ENCODE measurements at places on chromosomes 5 and 9.
A peak's percentile ranks its signal among the peaks of the same experiment; 100 is the strongest.

DNA sequence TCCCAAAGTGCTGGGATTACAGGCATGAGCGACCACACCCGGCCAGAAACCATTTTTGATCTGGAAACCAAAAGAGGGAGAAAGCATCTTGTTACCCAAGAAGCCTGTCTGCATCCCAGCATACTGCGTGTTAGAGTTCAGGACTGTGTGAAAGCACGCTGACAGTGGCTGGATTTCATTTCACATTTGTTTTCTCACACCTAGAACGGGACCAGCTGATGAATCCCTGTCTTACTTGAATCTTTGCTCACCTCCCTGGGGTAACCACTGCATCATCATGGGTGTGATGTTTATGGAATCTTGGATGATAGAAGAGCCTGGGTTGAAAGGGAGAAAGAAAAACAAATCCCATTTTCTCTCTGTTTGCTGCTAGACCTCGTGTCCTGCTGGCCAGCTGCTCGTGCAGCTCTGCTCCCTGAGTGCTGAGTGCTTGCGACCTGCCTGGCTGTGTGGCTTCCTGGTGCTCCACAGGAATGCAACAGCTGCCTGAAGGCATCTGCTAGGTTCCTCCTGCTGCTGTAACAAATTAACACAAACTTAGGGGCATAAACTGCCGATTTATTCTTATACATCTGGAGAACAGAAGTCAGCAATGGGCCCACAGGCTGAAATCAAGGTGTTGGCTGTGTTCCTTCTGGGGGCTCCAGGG lies 378.3 kb upstream of the DAP start:
- DNase-seq: no peak

- no peak for DNase-seq
Measured at GRCh38 chr5:162684145-162684544, 616.6 kb downstream of the GABRG2 start.

GRCh38 chr9:29822458-29822857 lies 2249.2 kb upstream of the C9orf72 start:
- no peak for DNase-seq

DNA sequence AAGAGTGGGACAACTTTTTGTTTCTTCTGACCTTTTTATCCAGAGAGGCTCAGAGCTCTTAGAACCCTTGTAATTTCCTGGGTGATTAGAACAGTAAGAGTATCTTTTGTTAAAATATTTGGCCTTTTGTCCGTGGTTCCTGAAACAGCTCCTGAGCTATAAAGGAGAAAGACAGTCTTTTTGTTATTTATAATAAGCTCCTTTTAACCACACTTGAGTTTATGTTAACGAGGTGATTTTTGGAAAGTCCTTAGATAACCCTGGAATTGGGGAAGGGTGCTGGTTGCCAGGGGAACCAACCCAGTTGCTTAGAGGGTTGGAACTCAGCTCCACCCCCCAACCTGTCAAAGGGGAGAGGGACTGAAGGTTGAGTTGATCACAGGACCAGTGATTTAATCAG lies 4.8 kb downstream of the ZNF483 start:
- no peak for DNase-seq

DNA sequence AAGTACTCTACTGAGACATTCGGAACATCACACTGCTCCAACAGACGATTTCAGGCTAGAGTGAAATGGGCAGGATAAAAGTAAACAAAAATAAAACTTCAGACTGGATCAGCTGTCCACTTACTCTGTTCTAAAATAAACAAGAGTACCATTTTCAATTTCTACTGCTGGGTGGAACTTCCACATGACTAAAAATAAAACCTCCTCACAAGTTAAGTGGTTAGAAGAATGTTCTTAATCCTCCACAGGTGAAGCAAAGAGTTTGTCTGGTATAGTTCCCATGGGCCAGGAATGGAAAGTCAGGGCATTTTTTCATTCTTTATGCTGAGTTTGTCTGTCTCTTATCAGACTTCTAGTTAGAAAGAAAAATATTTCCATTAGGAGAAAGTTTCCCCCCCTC lies 15.7 kb downstream of the NUDT12 start:
- DNase-seq: no peak

GRCh38 chr5:72426019-72426418 lies 81.2 kb downstream of the ZNF366 start:
- no peak for DNase-seq

GRCh38 chr5:135449644-135450043 lies 2.5 kb upstream of the DCANP1 start:
- no peak for DNase-seq

GRCh38 chr9:5557606-5558587 lies 47.6 kb downstream of the PDCD1LG2 start:
- DNase-seq: peak; percentile 43

GRCh38 chr9:132672413-132672690 lies 2.1 kb downstream of the GTF3C4 start:
- no peak for DNase-seq

DNA sequence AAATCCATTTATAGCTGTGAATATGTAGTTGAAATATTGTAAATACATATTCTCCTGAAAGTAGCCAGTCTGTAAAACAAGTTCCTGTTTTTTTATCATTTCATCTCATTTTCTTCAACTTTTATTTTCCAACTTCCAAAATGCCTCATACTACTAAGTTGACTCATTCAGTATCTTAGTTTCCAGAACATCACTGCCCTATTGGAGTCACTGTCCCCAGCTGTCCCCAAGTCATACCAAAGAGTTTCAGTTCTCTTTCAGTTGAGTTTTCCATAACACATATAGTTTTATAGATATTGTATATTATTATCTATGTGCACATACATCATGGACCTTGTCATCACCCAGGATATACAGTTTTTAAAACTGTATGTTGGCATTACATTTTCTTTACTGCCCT lies 261.7 kb downstream of the CDH12 start:
- DNase-seq: no peak

DNA sequence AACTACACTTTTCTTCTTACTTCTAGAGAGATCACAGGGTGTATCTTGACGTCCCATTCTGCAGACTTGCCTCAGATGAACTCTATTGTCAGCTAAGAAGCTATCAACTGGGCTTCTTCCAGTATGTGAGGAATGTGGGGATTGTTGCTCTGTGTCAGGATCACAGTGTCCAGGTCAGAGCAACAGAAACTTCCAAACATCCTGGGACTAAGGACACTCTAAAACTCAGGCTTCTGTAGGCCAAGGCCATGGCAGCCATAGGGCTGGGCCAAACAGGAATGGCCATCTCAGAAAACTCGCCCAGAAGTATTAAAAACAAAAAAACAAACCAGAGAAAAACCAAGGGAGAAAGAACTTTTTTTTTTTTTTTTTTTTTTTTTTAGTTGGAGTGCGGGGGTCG lies 210.0 kb upstream of the CLINT1 start:
- DNase-seq: no peak

DNA sequence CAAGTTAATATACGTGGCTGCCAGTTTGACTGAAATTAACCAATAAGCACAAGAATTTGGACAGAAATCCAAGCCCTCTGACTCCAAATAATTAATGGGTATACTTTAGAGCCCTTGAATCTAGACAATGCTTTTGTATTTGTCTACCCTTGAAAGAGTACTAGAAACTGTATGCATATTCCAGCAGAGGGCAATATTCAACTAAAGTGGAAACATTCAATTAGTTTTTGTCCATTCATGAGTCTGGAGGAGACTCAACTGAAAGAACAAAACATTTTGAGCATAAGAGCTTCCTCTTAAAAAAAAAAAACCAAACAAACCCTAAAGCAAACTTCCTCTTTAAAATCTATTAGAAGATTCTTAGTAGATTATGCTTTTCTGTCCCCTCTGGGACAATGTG lies 157.8 kb downstream of the ARHGEF28 start:
- peak; percentile 9 for DNase-seq

DNA sequence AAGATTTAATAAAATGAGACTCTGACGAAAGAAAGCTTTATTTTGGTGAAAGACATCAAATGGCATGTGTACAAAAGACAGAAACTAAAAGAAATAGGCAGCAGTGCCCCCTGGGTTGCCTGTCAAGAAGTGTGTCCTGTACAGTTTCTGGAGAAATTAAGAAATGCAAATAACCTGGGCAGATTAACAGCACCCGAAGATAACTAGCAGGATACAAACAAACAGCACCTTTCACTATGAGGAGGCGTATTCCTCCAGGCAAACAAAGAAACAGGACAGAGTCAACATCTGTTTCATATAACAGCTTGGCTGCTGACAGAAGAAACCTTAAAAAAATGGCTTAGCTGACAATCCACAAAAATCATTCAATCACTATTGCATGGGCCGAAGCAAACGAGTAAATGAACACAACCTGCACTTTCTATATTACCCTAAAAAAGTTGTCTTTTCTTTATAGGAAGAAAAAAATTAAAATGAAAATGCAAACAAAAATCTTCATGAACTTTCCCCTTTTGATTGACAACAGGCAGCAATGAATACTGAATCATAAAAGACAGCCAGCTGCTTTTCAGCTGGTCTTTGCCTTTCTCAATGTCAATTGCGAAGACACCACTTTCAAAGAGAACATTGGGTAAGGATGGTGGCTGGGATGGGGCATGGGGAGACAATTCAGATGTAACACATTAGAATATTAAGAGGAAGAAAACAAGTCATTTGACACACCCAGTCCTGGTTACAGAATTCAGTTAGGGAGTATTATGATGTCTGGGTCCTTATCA lies 162.1 kb downstream of the ARL15 start:
- no peak for DNase-seq

- DNase-seq: no peak
Measured at GRCh38 chr5:173786286-173787187, 101.6 kb upstream of the CPEB4 start.

GRCh38 chr5:67802766-67803165 lies 412.8 kb upstream of the PIK3R1 start:
- no peak for DNase-seq

DNA sequence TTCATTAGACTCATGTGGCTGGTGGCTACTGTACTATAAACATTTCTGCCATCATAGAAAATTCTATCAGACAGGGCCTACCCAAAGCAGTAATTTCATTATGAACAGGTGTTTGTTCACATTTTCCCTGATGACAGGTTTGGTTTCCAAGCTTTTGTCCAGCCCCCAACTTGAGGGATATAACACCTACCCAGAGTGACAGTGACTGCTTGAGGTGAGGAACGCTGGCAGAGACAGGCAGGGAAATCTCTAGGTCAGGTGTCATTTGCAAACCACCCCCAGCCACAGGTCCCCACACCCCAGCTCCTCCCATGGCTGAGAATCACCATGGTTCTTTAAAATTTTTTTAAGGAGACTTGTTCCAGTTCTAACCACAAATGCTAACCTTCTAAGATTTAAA lies 25.5 kb downstream of the GOLM1 start:
- no peak for DNase-seq

- no peak for DNase-seq
Measured at GRCh38 chr5:108941746-108942145, 194.0 kb downstream of the FER start.

DNA sequence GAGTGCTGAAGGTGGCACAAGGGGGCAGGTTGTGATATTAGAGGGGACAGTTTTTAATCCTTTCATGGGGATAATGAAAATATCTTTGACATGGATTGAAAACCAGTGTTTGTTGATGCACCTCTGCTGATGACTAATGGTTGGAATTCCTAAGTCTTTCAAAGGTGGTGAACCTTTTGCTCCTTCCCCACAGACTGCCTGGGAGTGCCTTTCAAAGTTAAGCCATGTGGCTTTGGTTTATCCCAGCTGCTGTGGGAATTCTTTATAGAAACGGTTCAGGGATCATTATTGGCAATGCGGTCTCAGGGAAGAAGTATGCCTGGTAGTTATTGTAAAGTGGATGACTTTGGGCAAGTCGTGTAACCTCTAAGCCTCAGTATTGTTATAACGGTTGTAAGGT lies 45.7 kb downstream of the PIP5K1B start:
- DNase-seq: no peak

GRCh38 chr9:72579190-72579589 lies 57.8 kb downstream of the TMC1 start:
- no peak for DNase-seq

DNA sequence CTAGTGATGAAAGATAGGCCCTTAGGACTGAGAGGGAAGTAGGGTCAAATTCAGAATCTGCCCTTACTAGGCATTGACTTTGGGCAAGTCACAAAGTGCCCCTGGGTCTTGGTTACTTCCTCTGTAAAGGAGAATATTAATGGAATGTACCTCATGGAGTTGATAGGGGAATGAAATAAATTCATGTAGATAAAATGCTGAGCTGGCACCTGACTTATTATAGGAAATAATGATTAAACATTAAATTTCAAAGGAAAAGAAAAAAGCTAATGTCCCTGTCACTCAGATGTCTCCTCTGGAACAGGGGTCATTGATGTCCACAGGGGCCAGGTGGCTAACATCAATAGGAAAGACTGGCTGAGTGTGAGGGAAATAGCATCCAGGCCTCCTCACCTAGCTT lies 321.4 kb downstream of the TRIM32 start:
- no peak for DNase-seq

- no peak for DNase-seq
Measured at GRCh38 chr5:31196309-31196708, 2.8 kb downstream of the CDH6 start.

DNA sequence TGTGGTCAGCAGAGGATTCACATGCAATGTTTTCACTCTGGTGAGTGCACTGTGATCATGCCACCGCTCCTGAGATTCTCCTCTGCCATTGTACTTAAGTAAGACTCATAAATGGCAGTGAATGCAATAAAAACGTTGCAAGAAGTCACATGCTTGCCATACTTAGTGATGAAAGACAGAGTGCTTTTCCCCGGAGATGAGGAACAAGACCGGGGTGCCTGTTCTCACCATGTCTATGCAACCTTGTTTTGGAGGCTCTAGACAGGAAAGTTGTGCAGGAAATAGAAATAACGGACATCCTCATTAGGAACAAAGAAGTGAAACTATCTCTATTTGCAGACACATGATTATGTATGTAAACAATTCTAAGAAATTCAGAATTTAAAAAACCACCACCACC lies 84.7 kb upstream of the IRX2 start:
- no peak for DNase-seq

- DNase-seq: no peak
Measured at GRCh38 chr5:143147383-143147782, 256.1 kb downstream of the NR3C1 start.

DNA sequence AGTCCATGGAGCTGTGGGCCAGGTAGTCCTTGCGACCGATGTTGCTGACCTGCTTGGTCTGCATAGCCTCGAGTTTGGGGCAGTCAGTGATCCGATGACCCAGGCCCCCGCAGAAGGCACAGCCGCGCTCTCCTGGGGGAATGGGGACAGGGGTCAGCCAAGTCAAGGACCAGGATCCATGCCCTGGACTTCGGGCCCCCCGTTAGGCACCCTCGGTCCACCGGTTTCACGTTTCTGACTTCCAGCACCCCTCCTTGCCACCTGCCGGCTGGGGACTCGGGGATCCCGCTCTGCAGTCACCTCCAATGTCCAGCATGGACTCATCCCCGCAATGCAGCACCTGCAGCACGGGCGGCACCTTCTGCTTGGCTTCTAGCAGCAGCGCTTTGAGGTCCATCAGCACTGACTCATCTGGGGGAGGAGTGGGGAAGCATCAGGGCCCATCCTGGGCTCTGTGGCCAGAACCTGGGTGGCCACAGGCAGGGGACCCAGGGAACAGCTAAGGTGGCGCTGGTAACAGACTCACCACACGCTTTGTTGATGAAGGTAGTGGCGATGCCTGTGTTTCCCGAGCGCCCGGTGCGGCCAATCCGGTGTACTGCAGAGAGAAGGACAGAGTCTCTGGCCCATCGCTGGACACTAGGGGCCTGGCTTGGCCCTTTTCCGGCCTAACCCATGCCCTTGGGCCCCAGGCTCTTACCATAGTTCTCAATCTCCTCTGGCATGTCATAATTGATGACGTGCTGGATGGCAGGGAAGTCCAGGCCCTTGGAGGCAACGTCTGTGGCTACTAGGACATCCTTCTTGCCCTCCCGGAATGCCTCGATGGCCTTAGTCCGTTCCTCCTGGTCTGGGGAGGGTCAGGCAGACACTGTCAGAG lies 2.4 kb upstream of the DOK3 start:
- DNase-seq: no peak

GRCh38 chr5:35651002-35651756 lies 33.5 kb downstream of the SPEF2 start:
- no peak for DNase-seq

Measured in SIG-M5 (cell line).